ENCODE measurements at places on chromosomes 7 and 10.

DNA sequence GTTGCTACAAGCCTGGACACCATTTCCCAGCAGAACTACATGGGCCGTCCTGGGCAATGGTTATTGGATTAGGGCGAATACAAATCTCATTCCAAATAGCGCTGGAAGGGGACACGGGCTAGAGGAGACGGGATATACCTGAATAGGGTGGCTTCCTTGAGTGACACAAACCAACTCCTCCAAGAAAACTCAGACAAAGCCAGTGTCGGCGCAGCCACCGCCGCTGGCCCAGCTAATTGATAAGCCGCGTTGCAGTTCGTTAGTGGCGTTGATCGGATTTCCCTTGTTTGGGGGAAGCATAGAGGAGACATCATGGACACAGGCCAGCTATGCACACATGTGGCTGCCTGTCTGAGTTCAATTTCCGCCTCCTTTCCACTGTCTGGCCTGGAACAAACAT is 55.7 kb downstream of the EBF3 start:
- DNase-seq = no peak

- DNase-seq = no peak
Measured at GRCh38 chr10:124376411-124376810, 42.3 kb downstream of the OAT start.

GRCh38 chr7:1850976-1851571 is 181.0 kb downstream of the ELFN1 start:
- no peak for DNase-seq

DNA sequence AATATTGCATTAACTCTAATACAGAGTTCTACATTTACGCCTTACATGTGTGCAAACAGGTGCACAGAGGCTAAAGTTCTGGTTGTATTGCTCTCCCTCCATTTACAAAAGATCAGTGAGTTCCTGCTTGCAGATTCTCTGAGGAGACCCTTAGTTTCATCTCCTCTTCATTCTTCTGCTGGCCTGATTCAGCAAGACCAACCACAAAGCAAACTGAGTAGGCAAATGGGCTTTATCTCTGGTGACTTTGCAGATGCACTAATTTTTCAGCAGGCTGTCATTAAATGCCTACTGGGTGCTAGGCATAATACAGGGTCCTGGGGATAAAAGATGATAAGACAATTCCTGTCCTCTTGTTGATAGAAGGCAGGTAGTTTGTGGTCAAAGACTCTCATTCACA is 56.4 kb downstream of the MET start:
- DNase-seq = no peak

DNA sequence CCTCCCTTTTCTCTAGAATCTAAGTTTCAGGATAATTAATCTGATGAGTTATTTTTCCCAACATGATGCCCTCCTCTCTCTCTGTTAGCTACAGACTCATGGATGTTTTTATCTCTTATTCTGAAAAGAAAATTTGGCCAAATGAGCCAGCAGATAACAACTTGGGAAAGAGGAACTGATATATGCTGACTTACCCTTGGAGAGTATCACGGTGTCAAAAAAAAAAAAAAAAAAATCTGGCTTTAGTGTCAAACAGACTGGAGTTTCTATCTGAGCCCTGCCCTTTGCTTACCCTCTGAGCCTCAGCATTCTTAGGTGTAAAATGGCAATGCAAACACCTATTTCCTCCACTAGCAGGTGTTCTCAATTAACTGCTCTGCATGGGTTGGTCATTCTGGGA is 190.4 kb downstream of the AHR start:
- DNase-seq = no peak

Measured in NCI-H524 (cell line).